H9 (cell line): ENCODE measurements at places on chromosomes 16 and 17.

- no peak for DNase-seq
Observed at GRCh38 chr16:11273721-11274324, 394 bp upstream of the PRM3 start.

- DNase-seq = peak; percentile 16
Observed at GRCh38 chr17:12736526-12736925, 52.8 kb upstream of the ARHGAP44 start.

- no peak for DNase-seq
Observed at GRCh38 chr16:21100447-21100846, 50.2 kb downstream of the DNAH3 start.

DNA sequence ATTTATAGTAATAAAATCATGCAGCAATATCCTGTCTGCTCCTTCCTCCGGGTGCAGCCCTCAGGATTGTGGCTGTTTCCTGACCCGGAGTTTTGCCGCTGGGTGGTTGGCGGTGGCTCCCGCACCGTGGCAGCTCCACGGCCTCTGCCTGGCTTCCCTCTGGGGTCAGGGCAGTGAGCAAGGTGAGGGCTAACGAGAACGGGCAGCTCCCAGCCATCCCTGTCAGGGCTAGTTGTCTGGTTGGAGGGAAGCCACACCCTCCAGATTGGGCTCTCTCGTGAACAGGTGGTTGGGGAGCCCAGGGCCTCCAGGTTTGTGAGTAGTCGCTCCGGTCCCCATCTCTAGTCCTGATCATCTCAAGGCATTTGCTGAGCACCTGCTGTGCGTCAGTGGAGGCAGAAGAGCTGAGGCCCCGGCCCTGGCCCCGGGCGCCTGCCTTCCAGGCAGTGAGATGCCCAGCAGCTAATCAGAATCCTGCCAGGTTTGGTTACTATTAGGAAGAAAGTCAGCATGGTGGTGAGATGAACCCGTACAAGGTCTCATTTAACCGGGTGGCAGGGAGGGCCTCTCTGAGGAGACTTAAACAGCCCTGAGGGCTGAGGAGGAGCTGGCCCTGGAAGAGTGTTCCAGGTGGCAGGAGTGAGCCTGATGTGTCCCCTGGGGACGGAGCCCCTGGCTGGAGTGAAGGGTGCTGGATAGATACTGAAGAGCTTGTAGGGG, 2.3 kb upstream of the NUDT16L1 start:
- DNase-seq = no peak

DNA sequence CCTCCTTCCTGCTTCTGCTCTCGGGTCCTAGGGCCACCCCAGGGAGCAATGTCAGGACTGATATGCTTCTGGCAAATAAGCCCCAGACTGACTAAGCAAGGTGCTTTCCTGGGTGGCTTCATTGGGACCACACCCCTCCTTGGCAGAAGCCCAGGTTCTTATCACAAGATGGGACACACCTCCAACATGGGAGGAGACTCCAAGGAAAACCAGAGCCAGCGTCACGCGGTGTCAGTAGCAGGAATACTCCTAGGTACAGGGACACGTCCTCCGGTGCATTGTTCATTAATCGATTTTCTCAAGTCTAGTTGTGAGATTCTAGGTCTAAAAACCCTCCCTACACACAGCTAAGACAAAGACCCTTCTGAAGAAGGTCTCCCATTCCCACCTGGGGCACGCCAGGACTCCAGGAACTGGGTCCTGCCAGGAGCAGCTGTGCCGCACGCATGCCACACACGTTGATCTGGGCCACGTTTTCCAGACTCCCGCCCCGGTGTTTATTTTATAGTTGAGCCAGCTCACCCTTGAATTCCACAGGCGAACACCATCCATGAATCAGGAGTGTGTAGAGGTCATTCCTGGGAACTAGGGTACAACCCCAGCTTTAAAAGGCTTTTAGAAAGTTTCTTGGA, 30.8 kb downstream of the FA2H start:
- DNase-seq = no peak

GRCh38 chr17:67283731-67284516, 38.9 kb upstream of the HELZ start:
- no peak for DNase-seq

GRCh38 chr17:27654654-27655524, 23.9 kb downstream of the LGALS9 start:
- peak; percentile 96 for DNase-seq

DNA sequence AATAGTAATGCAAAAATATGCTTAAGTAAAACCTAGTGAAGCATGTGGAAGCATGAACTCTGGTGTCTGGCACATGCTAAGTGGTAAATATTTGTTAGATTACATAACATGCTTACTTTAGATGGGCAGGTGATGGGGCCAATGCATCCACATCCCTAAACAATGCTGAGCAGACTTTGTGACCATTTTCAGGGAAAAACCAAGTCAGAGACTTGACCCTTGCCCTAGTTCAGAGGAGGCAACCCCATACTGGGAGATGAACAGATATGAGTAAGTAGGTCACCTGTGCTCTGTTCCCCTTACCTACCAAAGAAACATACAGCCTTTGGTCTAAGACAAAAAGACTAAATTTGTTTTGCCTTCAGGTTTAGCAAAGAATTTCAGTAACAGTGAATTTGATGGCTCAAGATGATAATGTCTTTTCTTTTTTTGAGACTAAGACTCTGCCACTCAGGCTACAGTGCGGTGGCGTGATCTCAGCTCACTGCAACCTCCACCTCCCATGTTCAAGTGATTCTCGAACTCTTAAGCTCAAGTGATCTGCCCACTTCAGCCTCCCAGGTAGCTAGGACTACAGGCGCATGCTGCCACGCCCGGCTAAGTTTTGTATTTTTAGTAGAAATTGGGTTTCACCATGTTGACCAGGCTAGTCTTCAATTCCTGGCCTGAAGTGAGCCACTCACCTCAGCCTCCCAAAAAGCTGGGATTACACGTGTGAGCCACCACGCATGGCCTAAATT, 91.4 kb downstream of the HIC1 start:
- no peak for DNase-seq

DNA sequence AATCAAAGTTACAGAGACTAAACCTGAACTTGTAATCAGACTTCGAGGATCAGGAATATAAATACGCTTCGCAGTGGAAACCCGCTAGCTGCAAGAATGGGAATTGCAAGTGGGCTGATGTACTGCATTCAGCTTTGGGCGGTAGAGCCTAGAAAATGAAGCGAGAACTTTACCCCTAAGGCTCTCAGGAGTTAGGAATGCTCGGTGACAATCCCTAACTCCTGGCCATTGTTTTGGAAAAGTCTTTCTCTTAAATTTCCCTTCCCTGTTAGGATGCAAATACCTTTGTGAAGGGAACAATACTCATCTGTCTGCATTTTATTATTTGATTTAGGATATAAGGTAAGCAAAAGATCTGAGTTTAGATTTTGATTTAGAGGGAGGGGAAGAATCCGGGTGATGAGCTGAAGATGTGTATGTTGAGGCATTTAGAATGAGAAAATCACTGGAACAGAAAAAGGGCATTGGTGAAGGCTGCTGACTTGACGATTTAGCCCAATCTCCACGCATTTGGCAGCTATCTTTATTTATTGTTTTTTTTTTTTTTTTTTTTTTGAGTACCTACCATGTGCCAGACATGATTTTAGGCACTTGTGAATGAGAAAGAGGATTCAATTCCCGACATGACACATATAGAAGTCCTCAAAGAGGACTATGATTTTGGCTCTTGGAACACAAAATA, 2.2 kb upstream of the TOX3 start:
- peak; percentile 63 for DNase-seq

GRCh38 chr17:6536566-6537065, 19.7 kb downstream of the PITPNM3 start:
- DNase-seq = peak; percentile 22

- DNase-seq = no peak
Observed at GRCh38 chr16:15605839-15606517, 37.0 kb downstream of the MARF1 start.

- DNase-seq = no peak
Observed at GRCh38 chr17:2068519-2069051, 13.7 kb downstream of the HIC1 start.

DNA sequence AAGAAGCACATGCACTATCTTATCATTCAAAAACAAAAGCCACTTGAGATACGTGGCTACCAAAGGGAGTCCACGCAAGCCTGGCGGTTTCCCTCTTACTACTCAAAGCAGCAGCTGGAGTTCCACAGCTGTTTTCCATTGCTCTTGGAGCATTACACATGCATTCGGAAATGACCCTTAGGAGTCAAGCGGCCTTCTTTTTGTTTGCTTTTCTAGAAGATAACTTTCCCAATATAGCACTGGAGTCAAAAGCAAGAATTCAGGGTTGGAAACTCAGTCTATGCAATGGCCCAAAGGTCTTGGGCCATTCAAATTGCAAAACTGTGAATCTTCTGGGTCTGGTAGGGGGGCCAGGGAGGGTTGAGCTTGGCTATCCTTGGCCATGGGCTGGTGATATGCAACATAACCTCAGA, 97.8 kb upstream of the MAF start:
- DNase-seq = no peak

DNA sequence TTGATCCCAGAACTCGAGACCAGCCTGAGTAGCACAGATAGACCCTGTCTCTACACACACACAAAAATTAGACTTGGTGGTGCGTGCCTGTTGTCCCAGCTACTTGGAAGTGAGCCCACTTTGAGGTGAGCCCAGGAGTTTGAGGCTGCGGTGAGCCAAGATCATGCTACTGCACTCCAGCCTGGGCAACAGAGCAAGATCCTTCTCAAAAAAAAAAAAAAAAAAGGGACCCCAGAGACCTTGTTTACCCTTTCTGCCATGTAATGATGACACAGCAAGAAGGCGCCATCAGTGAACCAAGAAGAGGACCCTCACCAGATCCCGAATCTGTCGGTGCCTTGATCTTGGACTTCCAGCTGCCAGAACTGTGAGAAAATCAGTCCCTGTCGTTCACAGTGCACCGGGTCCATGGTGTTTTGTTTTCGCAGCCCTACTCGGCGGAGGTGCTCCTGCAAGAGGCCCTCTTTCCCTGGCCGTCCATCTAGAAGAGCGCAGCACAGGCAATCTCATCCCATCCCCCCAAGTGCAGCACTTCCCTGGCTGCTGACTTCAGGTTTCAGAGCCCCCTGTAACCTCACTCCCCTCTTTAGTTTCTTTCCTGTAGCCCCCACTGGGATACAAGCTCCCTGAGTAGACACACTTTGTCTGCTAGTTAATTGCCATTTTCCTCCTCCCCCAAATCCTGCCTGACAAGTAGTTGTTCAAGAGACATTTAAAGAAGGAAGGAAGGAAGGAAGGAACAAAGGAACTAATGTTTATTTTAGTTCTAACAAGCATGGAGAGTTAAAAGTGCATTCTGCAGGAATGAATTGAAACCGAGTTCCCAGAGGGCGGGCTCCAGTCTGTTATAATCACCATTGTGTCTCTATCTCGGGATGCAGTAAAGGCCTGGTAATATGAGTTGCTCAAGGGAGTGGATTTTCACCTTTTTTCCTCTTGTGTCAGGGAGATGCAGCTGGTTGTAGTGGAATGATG, 115.3 kb downstream of the SNX29 start:
- no peak for DNase-seq

DNA sequence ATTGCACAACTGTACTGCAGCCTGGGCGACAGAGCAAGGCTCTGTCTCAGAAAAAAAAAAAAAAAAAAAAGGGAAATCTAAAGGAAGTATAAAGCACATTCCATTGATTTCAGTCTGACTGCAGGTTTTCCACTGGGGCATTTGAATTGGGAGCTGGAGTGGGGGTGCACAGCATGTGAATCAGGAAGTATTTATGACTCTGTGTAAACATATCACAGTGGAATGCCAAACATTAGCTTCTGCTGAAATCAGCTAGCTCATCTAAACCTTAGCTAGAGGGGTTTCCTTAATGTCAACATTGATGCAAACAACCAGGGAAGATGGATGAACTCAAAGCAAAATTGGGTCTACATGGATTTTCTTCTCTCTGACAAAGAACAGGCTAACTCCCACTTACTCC, 641.0 kb upstream of the EEF2KMT start:
- DNase-seq = no peak
